ENCODE measurements at places on chromosomes 12 and 14. TPM values are rescaled to one million over a fixed set of nuclear protein-coding genes. Genes with fewer than 3 reads are reported as not detected.

GRCh38 chr14:26905229-26905628 is 307.4 kb upstream of the NOVA1 start:
- no peaks in the 10 kb centered on the region for H3K4me1 ChIP-seq
- no peak for DNase-seq
- no peak overlapping the region for H3K27ac ChIP-seq
- no peak overlapping the region for H3K4me3 ChIP-seq
- H3K36me3 ChIP-seq: no peaks in the 10 kb centered on the region
- H3K27me3 ChIP-seq: no peaks in the 10 kb centered on the region

GRCh38 chr14:62301911-62302310 is 539.7 kb downstream of the SNAPC1 start:
- H3K4me3 ChIP-seq: no peak overlapping the region
- no peak overlapping the region for H3K27ac ChIP-seq
- no peak for DNase-seq
- no peaks in the 10 kb centered on the region for H3K4me1 ChIP-seq
- H3K27me3 ChIP-seq: no peaks in the 10 kb centered on the region
- H3K36me3 ChIP-seq: no peaks in the 10 kb centered on the region

- peak overlapping the region; percentile 90 for H3K27ac ChIP-seq
- no peak for DNase-seq
- H3K4me1 ChIP-seq: peaks cover 46% of the 10 kb centered on the region
- H3K27me3 ChIP-seq: no peaks in the 10 kb centered on the region
- peaks cover 66% of the 10 kb centered on the region for H3K36me3 ChIP-seq
Measured at GRCh38 chr14:61553730-61554641, 141.3 kb upstream of the HIF1A start.

DNA sequence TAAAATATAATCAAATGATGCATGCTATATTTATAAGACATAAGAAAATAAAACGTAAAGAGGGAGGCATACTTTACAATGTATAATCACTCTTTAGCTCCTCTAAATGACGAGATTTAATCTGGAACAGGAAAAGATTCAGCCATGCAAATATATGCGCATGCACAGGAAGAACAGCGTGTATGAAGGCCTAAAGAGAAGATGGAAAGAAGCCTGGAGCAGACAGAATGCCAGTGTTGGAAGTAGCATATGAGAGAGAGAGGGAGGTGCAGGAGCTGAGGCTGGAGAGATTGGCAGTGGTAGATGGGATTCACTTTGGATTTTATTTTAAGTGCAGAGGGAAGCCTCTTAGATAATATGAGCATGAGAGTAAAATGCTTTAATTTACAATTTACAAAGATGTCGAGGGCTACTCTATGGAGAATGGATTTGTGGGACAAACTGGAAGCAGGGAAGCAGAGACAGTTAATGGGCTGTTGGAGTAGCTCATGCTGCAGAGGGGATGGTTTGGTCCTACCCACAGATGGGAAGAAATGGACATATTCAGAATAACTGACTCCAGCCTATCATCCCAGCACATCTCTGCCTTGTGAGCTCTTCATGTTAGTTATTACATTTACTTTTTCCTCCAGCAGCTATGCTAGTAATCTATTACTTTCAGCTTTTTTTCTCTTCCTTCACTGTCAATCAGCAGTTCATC is 411.1 kb downstream of the TMTC2 start:
- no peak for DNase-seq
- H3K27me3 ChIP-seq: no peaks in the 10 kb centered on the region

The SYT10 gene
- not detected for total RNA-seq

DNA sequence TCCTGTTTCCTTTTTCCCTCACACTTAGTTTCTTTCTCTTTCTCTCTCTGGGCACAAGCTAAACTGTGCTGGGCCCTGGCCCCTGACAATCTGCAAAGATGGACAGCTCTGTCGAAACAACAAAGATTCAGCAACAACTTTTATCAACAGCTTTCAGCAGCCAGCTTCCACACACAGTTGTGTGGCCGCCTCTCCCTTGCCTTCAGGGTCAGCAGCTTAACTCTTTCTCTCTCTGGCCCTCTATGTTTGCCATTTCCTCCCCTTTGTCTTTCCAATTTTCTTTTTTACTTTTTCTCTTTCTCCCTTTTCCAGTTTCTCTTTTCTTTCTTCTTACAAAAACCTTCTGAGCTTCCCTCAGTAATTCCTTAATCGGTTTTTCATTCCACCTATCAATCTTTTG is 43.3 kb downstream of the IQSEC3 start:
- DNase-seq: no peak
- no peak overlapping the region for H3K4me3 ChIP-seq
- peaks cover 15% of the 10 kb centered on the region for H3K27me3 ChIP-seq
- no peaks in the 10 kb centered on the region for H3K36me3 ChIP-seq
- H3K27ac ChIP-seq: no peak overlapping the region

The SPRYD4 gene
- total RNA-seq: 3.1 TPM

DNA sequence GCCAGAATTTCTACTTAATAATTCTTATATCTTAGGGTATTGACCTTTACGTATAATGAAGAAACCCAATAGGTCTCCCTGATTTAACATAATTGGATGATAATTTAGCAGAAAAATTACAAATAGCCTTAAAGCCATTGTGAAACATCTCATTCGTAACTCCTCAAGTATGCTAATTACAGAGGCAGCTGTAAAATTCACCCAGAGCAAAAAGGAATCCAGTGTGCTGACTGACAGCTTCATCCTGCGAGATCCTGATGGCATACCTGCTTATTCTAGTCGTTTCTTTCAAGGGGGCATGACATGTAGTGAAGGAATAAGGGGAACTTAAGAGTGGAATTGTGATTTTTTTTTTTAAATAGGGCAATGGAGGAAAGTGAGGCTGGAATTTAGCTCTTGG is 291.5 kb downstream of the FUT8 start:
- H3K27ac ChIP-seq: no peak overlapping the region
- peaks cover 27% of the 10 kb centered on the region for H3K36me3 ChIP-seq
- peaks cover 15% of the 10 kb centered on the region for H3K4me1 ChIP-seq
- DNase-seq: no peak
- H3K4me3 ChIP-seq: no peak overlapping the region

The NOS1 gene
- not detected for total RNA-seq

The DTX1 gene
- 0.18 TPM for total RNA-seq

- no peak for DNase-seq
- H3K27me3 ChIP-seq: no peaks in the 10 kb centered on the region
- peaks cover 14% of the 10 kb centered on the region for H3K4me1 ChIP-seq
- H3K36me3 ChIP-seq: peaks cover 37% of the 10 kb centered on the region
- H3K27ac ChIP-seq: no peak overlapping the region
- no peak overlapping the region for H3K4me3 ChIP-seq
Measured at GRCh38 chr12:64724201-64724745, 34.9 kb downstream of the GNS start.

DNA sequence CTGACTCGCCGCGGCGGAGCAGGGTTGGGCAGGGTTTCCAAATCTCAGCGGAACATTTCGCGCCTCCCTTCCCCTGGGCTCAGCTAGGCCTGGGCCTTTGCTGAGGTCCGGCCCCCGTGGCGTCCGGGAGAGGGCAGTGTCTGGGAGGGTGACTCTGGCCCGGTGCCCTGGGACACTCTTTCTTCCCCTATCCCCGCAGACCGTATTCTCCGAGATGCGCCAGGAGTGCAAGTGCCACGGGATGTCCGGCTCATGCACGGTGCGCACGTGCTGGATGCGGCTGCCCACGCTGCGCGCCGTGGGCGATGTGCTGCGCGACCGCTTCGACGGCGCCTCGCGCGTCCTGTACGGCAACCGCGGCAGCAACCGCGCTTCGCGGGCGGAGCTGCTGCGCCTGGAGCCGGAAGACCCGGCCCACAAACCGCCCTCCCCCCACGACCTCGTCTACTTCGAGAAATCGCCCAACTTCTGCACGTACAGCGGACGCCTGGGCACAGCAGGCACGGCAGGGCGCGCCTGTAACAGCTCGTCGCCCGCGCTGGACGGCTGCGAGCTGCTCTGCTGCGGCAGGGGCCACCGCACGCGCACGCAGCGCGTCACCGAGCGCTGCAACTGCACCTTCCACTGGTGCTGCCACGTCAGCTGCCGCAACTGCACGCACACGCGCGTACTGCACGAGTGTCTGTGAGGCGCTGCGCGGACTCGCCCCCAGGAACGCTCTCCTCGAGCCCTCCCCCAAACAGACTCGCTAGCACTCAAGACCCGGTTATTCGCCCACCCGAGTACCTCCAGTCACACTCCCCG is 3.0 kb downstream of the WNT1 start:
- DNase-seq: peak; percentile 67
- peak overlapping the region; percentile 62 for H3K27ac ChIP-seq
- peaks cover 55% of the 10 kb centered on the region for H3K4me1 ChIP-seq
- H3K4me3 ChIP-seq: peak overlapping the region; percentile 77
- H3K36me3 ChIP-seq: peaks cover 5% of the 10 kb centered on the region
- peaks cover 90% of the 10 kb centered on the region for H3K27me3 ChIP-seq

DNA sequence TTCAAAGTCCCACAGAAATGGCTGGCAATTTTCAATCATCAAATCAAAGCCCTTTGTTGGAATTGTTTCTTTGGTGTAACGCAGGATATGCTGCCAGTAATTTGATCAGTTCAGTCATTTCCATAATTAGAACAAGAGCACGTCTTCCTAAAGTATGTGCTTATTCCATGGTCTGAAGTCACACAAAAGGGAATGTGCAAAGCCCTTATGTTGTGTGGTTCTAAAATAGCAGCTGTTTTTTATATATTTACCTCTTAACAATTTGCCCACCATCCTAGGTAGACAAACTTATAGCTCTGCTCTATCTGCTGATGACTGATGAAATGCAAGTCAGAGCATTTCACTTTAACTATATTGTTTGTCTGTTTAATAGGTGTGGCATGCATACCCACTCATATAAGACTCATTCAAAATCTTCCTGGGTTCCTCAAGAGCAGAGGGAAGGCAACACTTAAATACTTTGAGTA is 176.1 kb upstream of the SLC38A2 start:
- H3K27me3 ChIP-seq: no peaks in the 10 kb centered on the region
- peak overlapping the region; percentile 89 for H3K27ac ChIP-seq
- peaks cover 60% of the 10 kb centered on the region for H3K4me1 ChIP-seq
- DNase-seq: no peak

- H3K4me3 ChIP-seq: peak overlapping the region; percentile 60
- no peaks in the 10 kb centered on the region for H3K27me3 ChIP-seq
- peak overlapping the region; percentile 95 for H3K27ac ChIP-seq
Measured at GRCh38 chr14:65206078-65206447, 103.7 kb upstream of the MAX start.

DNA sequence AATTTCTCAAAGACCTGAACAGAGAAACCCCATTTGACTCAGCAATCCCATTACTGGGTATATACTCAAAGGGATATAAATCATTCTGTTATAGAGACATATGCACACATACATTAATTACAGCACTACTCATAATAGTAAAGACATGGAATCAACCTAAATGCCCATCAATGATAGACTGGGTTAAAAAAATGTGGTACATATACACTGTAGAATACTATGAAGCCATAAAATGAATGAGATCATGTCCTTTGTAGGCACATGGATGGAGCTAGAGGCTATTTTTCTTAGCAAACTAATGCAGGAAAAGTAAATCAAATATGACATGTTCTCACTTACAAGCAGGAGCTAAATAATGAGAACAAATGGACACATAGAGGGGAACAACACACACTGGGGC is 303.8 kb downstream of the BTG1 start:
- DNase-seq: no peak
- H3K4me1 ChIP-seq: no peaks in the 10 kb centered on the region
- H3K27me3 ChIP-seq: no peaks in the 10 kb centered on the region
- no peak overlapping the region for H3K27ac ChIP-seq
- H3K4me3 ChIP-seq: no peak overlapping the region
- H3K36me3 ChIP-seq: no peaks in the 10 kb centered on the region

GRCh38 chr12:59055204-59055860 is 135.0 kb upstream of the LRIG3 start:
- no peak overlapping the region for H3K4me3 ChIP-seq
- no peaks in the 10 kb centered on the region for H3K27me3 ChIP-seq
- DNase-seq: no peak
- no peaks in the 10 kb centered on the region for H3K4me1 ChIP-seq
- H3K36me3 ChIP-seq: no peaks in the 10 kb centered on the region

DNA sequence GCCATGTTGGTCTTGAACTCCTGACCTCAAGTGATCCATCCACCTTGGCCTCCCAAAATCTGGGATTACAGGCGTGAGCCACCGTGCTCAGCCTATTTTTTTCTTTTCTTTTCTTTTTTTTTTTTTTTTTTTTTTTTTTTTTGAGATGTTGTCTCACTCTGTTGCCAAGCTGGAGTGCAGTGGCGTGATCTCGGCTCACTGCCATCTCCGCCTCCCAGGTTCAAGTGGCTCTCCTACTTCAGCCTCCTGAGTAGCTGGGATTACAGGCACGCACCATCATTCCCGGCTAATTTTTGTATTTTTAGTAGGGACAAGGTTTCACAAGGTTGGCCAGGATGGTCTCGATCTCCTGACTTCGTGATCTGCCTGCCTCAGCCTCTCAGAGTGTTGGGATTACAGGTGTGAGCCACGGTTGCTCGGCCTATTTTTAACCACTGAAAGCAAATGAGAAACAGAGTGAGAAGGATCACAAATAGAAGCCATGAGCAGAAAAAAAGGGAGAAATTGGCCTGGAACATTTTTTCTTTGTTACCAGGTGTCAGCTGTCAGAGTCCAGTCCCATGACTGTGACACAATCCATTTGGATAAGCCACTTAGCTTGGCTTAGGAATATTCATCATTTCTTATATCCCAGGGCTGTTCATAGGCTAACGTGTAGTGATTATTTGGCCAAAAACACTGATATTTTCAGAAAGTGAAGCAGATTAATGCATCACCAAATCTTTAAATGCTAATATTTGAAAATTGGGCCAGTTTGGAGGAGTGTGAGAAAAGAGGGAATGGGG is 7.9 kb upstream of the NFKBIA start:
- no peak overlapping the region for H3K4me3 ChIP-seq
- no peak overlapping the region for H3K27ac ChIP-seq
- DNase-seq: no peak
- H3K36me3 ChIP-seq: no peaks in the 10 kb centered on the region
- no peaks in the 10 kb centered on the region for H3K27me3 ChIP-seq
- peaks cover 40% of the 10 kb centered on the region for H3K4me1 ChIP-seq

DNA sequence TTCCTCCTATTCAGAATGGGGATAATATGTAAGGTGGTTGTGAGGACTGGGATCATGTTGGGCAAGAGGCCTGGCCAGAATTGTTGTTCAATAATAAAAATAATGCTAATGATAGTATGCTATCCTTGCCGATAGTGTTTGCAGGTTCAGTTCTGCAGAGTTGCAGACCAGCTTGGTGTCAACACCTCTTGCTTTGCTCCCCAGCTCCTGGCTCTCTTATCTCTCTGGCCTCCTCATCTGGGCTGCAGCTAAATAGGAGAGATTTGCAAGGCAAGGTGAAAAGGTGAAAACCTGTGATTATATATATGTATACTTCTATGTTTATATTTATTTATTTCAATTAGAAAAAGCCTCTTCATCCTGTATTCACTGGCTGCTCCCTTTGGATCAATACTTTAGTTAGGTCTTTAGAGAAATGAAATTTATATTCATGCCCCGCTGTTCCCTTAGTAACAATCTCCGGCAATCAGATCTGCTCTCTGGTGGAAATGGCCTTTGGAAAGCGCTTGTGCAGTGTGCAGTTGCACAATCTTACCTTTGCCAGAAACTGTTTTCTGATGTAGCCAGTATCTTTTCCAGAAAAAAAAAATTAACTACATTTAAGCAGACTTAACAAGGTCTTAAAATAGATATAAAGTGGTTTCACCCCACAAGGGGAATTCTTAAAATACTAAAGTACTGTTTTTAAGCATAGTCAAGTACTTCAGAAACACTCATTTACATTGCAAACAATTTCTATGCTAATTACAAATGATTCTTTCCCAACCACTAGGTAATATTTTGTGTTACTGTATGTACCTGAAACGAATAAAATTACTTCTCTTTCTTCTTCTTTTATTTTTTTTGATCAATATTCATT is 19.1 kb upstream of the ACVR1B start:
- H3K4me3 ChIP-seq: no peak overlapping the region
- H3K36me3 ChIP-seq: no peaks in the 10 kb centered on the region
- no peak overlapping the region for H3K27ac ChIP-seq
- peaks cover 19% of the 10 kb centered on the region for H3K27me3 ChIP-seq

Data from activated CD4-positive, alpha-beta memory T cell treated with anti-CD3 and anti-CD28 coated beads, Interleukin-2, amount 10 ng/mL, durations not matched to agents 7 days and 5 days (primary cell).